ENCODE measurements at places on chromosomes 13 and 19.

- peak; percentile 74 for DNase-seq
Measured at GRCh38 chr19:55498246-55498840, 10.1 kb downstream of the SSC5D start.

DNA sequence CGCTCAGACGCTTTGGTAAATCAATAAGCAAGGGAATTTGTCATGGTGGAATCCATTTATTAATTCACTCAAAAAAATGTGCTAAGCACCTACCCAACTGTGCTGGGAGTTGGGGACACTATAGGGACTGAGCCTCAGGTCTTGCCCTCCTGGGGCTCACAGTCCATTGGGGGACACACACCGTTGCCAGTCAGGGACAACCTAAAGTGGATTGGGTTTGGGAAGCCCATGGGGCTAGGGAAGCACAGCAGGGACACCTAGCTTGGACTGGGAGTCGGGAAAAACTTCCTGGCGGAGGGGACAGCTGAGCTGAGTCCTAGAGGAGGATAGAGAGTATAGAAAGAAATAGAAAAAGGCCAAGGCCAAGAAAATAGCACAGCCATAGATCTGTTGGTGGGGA, 8.5 kb downstream of the FOSB start:
- no peak for DNase-seq

DNA sequence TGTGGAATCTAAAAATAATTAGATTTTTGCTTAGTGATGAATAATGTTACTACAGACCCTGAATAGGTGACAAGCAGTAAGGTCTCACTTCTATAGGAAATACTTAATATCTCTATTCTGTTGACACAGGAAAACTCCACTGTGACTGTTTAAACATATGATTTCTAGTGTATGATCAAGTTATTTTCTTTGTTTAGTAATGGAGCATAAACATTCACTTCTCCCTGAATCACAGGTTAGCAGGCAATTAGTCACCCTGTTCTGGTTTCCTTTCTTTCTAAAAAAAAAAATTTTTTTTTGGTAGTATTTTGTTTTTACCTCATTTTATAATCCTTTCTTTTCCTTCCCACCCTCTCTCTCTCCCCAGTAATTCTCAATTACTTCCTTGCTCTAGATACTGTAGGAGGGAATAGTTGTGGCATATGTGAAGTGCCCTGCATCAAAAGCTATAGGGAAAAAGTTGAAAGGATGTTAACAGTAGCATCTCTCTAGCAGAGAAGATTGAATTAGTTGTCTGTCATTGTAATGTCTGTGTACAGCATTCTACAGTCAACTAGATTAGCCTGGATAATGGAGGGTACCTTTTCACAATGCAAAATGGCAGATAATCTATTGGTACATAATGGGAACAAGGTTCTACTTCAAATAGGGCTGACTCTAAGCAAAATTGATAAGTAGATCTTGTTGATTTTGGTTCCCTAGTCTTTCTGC, 3.5 kb downstream of the HS6ST3 start:
- DNase-seq: no peak

GRCh38 chr19:23789246-23789645, 30.6 kb upstream of the ZNF681 start:
- no peak for DNase-seq

GRCh38 chr19:35786299-35787160, 11.2 kb downstream of the ARHGAP33 start:
- no peak for DNase-seq

DNA sequence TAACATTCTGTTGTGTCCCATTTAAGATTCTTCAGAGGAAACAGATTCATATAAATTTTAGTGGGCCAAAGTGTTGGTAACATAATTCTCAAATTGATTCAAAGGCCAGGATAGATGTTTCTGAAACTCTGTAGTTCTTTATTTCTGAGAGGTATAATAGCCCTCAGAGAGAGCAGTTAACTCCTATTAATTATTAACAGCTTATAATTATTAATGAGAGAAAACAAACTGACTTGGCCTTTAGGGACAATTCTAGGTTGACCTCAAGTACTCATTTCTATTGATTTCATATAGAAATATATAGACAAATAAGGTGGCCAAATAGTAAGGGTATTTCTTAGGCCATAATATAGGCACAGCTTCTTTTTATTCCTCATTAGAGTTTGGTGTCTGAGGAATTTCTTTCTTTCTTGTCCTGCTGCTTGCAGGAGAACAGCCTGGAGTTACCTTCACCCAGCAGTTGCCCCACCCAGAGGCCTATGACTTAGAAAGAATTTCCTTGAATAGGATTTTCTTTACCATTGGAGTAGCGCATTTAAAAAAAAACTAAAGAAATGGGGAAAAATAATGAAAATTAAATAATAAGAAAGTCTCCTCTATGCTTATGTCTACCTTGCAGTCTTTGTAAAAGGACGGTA, 1430.1 kb upstream of the SPRY2 start:
- DNase-seq: no peak

DNA sequence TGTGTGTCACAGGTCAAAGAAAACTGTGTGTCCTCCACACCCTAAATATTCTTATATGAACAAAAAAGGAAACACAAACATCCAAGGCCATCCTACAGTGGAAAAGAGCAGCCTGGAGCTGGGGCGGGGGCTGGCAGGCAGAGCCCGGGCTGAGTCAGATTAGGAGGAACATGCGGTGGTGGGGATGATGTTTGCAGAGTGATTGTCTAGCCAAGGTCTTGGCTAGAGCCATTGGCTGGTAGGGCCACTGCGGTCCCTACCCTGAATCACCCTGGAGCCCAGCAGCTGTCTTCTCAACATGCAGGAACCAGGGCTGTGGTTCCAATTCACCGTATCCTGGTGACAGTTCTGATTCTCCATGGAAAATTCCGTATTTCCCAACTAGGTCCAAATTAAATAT, 439.5 kb downstream of the FGF9 start:
- DNase-seq: no peak

DNA sequence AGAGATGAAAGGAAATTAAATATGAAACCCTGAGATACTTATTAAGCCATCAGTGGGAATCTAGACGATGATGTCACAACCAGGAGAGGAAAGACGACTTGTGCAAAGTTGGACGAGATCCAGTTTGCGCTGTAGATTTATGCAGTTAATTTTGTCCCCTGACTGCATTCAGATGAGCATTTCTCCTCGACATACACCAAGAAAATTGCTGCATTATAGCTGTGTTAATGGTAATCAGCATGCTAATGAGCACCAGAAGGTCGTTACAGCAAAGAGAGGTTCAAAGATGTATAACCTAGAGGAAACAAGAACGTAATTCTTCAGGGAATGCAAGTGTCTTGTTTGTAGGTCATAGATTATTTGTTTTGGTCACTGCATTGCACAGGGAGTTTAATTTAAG, 371.7 kb downstream of the RBM26 start:
- DNase-seq: no peak

DNA sequence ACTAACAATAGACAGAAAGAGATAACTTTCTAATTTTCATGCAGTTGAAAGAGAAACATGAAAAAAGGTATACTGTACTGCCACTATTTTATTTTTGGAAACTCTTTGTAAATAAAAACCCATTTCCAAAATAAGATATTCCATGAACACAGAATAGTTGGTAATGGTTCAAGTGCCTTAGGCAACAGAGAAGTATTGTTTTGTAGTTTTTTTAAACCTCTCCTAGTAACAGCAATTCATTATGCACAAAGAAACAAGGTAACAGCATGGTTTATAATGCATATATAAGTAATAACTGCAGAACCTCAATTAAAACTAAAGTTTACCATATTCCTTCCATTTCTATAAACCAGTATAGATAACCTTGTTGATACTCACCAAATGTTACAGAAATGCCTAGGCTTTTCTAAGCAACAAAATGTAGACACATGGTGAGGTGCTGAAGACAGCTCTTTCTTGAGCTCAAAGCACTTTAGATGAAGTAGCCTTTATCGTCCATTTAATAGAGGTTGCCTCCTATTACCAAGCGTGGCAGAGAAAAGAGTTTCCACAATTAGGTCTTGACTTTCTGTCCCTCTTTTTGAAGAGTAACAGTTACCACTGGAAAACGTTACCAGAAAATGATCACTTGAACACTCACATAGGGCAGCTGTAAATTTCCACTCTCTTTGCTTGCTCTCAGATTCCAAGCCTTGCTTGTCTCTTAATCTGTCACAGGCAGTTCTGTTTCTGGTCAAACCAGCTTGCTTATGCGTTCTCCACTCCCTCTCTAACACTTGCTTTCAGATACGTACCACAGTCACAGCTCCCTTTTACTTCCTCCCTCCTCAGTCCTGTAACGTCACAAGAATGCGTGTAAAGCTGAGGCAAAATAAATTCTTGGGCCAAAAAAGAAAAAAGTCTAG, 42.9 kb downstream of the CAB39L start:
- DNase-seq: no peak

DNA sequence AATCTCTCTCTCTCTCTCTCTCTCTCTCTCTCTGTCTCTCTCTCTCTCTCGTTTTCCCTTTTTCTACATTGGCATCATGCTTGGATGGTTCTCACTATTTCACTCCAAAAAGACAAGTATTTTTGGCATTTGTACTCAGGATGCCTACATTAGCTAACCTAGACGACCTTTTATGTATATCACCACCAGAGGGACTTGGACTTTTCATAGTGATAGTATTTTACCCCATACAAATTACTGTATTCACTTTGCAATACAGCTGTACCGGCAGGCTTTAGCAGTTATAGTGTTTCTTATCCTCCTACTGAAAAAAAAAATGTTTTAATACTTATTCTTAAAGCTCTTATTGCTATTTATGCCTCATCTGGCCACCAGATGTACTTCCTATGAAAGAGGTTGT, 687.2 kb upstream of the KLHL1 start:
- no peak for DNase-seq

GRCh38 chr13:26956522-26957142, 196.0 kb upstream of the GPR12 start:
- no peak for DNase-seq

- DNase-seq: no peak
Measured at GRCh38 chr13:41488124-41488523, 30.8 kb downstream of the RGCC start.

DNA sequence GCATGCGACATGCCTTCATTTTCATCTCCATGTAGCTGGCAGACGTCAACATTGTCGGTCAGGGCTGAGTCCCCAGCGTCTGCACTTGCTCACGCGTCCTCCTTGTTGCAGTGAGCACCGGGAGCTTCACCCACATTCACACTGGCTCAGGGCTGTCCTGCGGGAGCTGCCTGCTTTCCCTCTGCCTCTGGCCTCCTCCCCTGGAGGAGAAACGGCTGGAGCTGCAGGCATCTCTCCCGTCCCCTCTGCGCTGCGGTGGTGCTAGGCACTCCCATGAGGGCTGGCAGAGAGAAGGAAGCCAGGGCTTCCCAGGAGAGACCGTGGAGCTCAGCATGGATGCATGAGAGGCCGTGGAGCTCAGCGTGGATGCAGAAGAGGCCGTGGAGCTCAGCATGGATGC, 18.4 kb upstream of the TMEM255B start:
- DNase-seq: no peak

DNA sequence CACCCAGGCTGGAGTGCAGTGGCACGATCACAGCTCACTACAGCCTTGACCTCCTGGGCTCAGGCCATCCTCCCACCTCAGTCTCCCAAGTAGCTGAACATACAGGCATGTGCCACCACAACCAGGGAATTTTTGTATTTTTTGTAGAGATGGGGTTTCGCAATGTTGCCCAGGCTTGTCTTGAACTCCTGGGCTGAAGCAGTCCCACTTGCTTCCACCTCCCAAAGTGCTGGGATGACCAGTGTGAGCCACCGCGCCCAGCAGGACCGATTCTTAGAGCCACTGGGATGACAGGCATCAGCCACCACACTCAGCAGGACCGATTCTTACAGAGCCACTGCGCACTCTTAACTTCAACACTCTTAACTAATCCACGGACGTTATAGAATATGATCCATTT, 54.9 kb upstream of the RANBP3 start:
- DNase-seq: no peak

GRCh38 chr13:109899316-109899715, 112.9 kb upstream of the IRS2 start:
- DNase-seq: no peak

DNA sequence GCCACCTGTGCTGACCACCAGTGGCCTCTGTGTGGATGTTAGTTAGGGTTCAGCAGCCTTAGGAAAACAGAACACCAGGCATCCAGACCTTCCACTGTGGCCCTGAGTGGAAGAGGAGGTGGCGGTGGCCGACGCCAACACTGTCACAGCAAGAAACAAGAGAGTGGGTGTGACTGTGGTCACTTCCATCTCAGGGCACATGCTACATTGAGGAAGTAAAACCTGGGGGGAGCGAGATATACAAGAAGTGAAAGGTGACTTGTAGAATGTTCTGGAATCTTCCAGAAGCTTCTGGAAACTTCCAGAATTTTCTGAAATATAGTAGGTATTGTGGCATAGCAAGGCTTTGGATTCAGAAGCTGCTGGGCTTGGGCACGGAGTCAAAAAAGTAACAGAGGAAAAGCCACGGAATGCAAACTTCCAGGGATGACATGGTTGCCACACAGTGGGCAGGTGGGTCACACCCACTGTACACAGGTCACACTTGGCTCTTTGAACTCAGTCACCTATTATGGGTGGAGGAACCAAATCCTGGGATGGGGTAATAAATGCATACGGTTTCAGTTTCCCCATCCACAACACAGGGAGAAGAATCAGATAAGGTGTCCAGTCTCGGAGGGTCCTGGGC, 24.3 kb downstream of the GNG7 start:
- no peak for DNase-seq

- DNase-seq: no peak
Measured at GRCh38 chr19:32924200-32924599, 47.6 kb downstream of the CEP89 start.

GRCh38 chr19:29260477-29261317, 47.7 kb upstream of the UQCRFS1 start:
- no peak for DNase-seq

DNA sequence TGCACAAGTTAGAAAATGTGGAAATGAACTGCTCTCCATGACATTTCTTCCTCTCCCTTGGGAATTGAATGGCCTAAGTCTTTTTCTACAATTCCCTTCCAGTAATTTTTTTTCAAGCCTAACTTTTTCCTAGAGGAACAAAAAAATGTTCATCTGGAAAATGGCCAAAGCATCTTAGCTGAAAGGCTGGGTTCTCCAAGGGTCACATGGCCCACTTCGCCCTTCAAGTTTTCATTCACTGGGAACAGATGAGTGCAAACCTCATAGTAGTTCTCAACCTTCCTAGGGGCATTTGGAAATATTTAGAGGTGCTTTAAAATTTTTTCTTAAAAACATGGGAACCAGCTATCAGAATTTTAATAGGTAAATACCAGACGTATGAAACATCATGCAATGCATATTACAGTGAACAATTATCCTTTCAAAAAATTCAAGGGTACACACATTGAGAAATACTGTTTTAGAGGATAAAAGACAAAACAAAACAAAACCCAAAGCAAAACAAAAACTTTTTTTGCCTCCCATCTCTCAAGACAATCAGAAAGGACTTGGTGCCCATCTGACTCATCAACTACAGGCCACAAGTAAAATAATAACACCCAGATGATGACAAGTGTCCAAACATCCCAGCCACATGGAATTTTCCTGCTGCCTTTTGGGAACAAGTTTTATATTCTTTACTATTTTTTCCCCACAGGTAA, 208.8 kb downstream of the SLITRK6 start:
- DNase-seq: no peak

- no peak for DNase-seq
Measured at GRCh38 chr19:43759515-43759914, 4.8 kb upstream of the SMG9 start.
